LHCN-M2 (cell line): ENCODE measurements at places on chromosomes 1 and 21. TPM values are rescaled to one million over a fixed set of nuclear protein-coding genes. Genes with fewer than 3 reads are reported as not detected.

GRCh38 chr1:204115116-204115515, 36.7 kb downstream of the ETNK2 start:
- DNase-seq: no peak

- no peak for DNase-seq
Measured at GRCh38 chr1:101884621-101885020, 112.1 kb downstream of the OLFM3 start.

DNA sequence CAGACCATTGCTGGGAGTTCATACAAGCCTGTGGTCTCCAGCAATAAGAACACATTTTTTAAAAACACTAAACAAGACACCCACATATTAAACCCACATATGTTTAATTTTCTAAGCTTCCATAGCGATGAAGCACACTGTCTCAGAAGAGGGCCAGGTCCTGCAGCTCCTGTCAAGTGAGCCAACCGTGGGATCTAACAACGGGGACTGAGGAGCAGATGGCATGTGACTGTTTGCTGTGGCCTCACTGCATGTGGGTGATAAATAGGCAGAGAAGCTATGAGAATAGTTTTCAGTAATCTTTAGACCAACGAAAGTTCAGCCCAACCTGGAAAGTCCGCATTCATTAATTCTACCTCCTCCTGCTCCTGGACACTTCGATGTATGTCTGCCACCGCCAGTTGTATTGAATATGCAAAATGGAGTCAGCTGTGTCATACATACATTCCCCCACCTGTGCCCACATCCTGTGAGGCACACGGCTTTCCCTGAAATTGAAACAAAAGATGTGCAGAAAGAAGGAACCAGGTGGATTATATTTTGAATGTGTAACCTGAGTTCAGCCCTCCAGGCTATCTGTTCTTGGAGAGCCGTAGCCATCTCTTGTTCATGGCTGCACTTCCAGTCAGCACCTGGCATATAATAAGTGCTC, 88.2 kb downstream of the MIS18A start:
- DNase-seq: no peak

GGPS1 gene
- 14.5 and 18.2 TPM in 2 replicates for total RNA-seq

GRCh38 chr1:54272134-54272533, 72.2 kb downstream of the MRPL37 start:
- no peak for DNase-seq

DNA sequence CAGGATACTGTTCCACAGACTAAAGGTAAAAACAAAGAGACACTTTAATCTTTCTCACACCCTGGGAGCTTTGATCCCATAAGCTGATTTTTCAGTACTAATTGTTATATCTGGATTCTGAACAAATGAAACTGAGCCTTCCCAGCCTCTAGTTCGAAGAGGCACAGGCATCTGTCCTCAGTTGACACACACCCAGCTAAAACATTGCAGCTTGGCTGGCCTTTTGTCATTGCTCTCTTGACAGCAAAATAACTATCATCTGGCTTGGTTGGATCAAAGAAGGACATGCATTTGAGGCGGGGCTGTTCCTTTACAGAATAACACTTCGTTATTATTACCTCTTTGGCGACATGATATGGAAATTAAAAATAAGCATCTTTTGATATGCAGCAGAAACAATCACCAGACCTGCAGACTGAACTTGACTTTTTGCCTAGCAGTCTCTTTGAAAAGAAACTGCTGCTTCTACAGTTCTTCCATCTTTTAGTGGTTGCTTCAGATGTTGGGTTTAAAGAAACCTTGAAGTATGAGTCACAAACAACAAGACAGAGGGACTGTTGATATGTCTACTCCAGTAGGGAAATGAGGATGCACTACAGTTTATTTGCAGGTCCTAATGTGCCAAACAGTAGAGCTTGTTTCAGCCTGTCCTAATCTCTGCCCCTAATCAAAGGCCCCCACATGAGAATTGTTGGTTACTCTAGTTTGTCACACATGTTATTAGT, 166.5 kb downstream of the TPR start:
- no peak for DNase-seq

- DNase-seq: peak; percentile 64
Measured at GRCh38 chr1:161930064-161930463, 93.6 kb downstream of the OLFML2B start.

- DNase-seq: peak; percentile 66
Measured at GRCh38 chr1:155307247-155307740, 1.4 kb upstream of the FDPS start.

OR2T10 gene
- not detected in 2 replicates for total RNA-seq

DNA sequence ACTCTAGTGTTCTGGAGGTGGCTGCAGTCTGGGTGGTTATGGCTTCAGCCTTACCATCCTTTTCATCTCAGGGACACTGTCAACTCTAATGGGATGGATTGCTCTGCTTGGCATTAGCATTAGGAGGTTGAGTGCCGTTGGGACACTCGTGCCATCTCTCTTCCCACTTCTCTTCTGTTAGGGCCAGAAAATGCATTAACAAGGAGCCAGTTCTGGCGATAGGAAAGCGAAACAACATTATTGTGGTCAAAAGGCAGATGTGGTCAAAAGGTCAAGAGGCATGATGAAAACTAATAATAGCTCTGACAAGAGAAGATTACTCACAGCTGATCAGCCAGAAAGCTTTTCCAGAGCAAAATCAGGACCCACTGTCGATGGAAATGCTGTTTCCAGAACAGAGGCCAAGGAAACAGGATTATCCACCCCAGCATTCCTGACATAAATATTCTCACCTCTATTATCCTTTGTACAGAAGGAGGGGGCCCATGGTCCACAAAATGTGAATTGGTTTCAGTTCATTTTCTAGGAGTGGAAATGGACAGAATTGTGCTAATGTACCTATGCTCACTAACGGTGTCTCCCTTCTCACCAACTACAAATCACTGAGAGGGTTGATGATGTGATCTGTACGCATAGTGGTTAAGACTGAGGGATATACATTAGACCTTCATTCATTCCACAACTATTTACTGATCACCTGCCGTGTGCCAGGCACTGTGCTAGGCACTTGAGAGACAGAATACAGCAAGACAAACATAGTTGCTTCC, 72.0 kb downstream of the ST6GALNAC5 start:
- peak; percentile 92 for DNase-seq

DNA sequence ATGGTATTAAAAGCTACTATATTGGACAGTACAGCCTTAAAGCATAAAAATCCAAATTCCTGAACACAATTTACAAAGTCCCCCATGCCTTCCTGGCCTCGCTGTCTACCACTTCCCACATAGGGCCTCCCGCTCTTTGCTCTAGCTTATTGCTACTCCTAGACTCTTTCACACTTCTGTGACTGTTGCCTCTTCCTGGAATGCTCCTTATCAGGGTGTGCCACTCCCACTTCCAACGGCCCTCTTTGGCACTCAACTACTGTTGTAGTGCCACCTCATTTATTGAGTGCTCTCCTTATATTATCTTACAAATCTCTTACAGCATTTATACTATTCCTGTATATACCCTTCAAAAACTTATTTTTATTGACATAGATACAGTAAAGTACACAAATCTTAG, 4.8 kb downstream of the SARS1 start:
- no peak for DNase-seq

CLEC20A gene
- not detected in 2 replicates for total RNA-seq

KRTCAP2 gene
- 95.3 and 96.7 TPM in 2 replicates for total RNA-seq

PTPRC gene
- total RNA-seq: 0.23 and 1.2 TPM in 2 replicates

SAMSN1 gene
- not detected in 2 replicates for total RNA-seq

DNA sequence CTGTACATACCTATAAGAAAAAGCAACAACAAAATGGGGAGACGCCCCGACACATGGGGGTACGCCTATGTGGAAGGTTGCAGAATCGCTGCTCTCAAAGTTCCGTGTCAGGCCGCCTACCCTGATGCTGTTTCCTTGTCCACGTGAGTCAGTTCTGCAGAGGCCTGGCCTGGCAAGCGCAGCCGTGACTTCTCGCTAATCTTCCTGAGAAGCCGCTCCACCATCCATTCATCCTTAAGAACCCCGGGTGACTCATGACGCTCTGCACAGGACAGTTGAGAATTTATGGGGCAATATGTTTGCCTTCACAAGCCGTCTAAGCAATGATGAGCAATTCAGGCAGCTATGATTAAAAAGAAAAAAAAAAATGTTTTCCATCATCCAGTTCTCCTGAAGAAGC, 122.3 kb upstream of the TMPRSS2 start:
- peak; percentile 99 for DNase-seq

- peak; percentile 85 for DNase-seq
Measured at GRCh38 chr1:234676103-234676594, 66.2 kb upstream of the IRF2BP2 start.

DNA sequence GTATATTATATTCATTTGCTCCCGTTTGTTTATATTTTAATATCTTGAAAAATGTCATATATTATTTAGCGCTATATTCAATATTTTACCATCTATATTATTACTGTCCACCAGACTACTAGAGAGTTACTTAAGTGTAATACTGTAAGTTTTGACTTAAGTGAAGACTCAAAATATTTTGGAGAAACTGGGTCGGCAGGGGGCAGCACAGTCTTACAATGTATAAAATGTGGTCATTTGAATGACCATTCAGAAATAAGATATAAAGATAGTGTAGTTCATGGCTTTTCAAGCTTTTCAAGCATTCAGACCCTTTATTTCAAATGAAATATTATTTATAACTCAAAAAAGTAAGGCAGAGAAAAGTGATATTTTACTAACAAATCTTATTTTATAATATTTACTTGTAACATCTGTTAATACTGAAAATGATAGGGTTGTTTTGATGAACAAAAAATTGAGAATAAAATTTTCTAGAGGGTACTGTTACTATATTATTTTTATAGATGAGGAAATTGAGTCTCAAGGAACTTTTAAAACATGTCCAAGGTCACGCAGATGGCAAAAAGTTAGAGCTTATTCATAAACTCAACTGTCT, 89.0 kb upstream of the SERTAD4 start:
- DNase-seq: peak; percentile 69

GRCh38 chr1:198271467-198271866, 114.7 kb downstream of the NEK7 start:
- DNase-seq: no peak

- DNase-seq: no peak
Measured at GRCh38 chr1:32806910-32807523, 10.1 kb downstream of the YARS1 start.

NCF2 gene
- total RNA-seq: 0.06 and 0.19 TPM in 2 replicates

GRCh38 chr1:229105822-229106525, 164.9 kb upstream of the RAB4A start:
- DNase-seq: no peak

- no peak for DNase-seq
Measured at GRCh38 chr1:84912726-84913554, 19.9 kb upstream of the LPAR3 start.

DNA sequence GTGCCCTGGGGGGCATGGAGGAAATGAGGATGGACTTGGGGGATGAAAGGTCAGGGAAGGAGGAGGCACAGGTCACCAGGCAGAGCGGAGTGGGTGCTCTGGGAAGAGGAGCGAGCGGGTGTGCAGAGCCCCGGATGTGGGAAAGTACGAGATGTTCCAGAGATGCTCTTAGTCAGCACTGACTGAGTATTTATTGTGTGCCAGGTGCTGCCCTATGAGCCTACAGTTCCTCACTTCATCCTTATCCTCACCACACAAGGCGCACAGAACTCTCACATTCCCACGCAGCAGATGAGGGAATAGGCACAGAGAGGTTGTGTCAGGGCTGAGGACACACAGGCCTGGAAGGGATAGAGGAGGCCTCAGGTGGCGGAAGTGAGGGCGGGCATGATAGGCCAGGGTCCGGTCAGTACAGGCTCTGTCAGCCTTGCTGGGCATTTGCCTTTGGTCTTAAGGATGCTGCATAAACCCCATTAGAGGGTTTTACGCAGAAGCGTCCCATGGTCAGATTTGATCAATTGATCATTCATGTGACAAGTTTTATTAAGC, 77.3 kb downstream of the ARHGEF10L start:
- peak; percentile 97 for DNase-seq

- peak; percentile 5 for DNase-seq
Measured at GRCh38 chr1:76302711-76303339, 228.3 kb downstream of the ST6GALNAC3 start.

DNA sequence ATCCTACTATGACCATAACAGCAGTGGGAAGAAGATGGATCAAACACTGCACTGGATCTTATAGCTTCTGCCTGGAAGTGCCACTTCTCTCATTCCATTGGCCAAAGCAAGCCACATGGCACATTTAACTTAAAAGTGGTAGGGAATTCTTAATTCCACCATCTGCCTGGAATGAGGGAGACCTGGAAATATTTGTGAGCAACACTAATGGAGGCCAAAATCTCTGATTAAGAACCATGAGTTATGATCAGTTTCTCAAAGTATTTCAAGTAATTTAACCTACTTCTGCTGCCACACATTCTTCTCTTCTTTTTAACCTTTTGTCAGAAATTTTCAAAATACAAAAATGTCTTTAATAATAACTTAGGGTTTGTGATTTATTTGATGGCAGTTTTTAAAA, 154.0 kb upstream of the C1orf87 start:
- DNase-seq: peak; percentile 26

GRCh38 chr1:14109276-14109635, 409.3 kb downstream of the PRDM2 start:
- DNase-seq: no peak

PTPRF gene
- total RNA-seq: 12.8 and 13.7 TPM in 2 replicates

DNA sequence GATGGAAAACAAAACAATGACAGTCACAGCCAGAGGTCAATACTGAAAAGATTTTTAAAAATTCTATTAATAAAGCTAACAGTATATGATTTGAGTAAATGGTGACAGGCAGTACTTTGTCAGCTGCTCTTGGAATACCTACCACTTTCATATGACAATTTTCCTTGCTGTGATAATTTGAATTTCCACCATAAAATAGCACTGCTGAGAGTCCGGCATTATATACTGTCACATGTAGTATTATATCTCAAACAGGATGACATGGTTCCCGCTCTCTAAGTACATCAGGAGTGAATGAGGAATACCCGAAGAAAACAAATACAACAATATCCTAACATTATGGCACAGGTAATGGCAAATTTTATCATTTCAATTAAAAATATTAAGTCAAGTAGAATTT, 146.8 kb upstream of the TMPRSS15 start:
- no peak for DNase-seq

RPF1 gene
- 46.4 and 46.8 TPM in 2 replicates for total RNA-seq

DNA sequence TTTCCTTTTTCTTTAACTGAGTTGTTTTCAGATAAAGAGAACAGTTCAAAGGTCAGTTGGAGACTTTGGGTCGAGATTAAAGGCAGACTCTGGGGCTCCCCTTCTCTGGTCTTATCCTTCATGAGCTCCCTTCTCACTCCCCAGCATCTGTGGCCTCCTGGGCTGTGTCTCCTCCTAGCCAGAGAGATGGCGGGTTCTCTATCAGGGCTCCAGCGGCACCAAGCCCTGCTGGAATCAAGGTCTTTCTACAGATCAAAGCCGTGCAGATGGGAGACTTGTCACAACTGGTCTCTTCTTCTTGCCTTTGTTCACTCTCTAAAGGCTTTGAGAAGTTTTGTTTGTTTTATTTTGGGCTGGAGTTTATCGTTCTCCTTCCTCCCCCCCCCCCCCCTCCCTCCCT, 373.7 kb upstream of the C1orf174 start:
- DNase-seq: no peak

OTUD3 gene
- 4.0 and 4.4 TPM in 2 replicates for total RNA-seq

HHAT gene
- total RNA-seq: 24.6 and 28.1 TPM in 2 replicates
